ENCODE measurements at places on chromosomes 3 and 15.
A peak's percentile ranks its signal among the peaks of the same experiment; 100 is the strongest.

- no peak for DNase-seq
Measured at GRCh38 chr3:105885256-105885655, 16.4 kb upstream of the CBLB start.

GRCh38 chr3:46370839-46371518 lies at the start of gene CCR5:
Gene CCR5 (plus strand): TSS chr3:46370946. CDS start chr3:46372903, 1,957 bp downstream.
- DNase-seq, result peak; percentile 59

GRCh38 chr3:116037954-116038911 lies 407.1 kb downstream of the LSAMP start:
- no peak for DNase-seq

- DNase-seq, result no peak
Measured at GRCh38 chr15:81407718-81408117, 33.7 kb upstream of the TMC3 start.

- DNase-seq, result no peak
Measured at GRCh38 chr3:184260724-184261269, 556 bp downstream of the CAMK2N2 start.

DNA sequence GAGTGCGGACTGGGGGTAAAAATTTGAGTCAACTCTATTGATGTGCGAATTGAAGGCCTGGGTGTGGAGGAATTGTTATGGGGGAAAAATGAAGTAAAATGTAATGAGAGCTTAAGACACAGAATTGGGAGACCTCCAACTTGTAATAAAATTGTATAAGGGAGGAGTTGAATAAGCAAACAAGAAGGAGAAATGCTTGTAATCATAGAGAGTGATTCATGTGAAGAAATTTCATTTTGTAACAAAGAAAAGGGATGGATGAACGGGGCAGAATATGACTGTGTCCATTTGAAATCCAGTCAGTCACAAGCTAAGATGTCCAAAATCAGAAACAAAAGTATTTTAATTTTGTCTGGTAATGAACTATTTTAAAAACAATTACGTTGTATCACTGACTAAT lies 552.3 kb downstream of the NAALADL2 start:
- DNase-seq, result no peak

GRCh38 chr15:42848846-42849245 lies 71.7 kb downstream of the TTBK2 start:
- no peak for DNase-seq

- no peak for DNase-seq
Measured at GRCh38 chr3:69241769-69242168, 119.4 kb upstream of the LMOD3 start.

- DNase-seq, result peak; percentile 88
Measured at GRCh38 chr3:46538803-46539442, 27.2 kb downstream of the LRRC2 start.

DNA sequence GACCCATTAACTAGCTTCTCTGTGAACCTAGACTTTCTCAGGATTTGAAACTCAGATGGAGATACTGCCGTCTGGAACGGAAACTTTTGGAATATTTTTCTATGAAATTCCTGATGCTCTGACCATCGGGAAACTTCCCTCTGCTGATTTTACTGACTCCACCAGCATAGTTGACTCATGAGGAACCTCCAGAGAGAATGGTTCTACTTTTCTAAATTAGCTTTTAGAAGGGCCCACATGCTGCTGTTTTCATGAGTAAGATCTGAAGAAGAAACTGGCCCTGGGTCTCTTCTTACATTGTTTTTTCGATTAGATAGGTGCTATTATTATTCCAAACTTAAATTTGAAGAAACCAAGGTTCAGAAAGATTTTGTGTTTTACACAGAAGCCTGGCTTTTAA lies 326.3 kb upstream of the NR2E3 start:
- DNase-seq, result no peak

DNA sequence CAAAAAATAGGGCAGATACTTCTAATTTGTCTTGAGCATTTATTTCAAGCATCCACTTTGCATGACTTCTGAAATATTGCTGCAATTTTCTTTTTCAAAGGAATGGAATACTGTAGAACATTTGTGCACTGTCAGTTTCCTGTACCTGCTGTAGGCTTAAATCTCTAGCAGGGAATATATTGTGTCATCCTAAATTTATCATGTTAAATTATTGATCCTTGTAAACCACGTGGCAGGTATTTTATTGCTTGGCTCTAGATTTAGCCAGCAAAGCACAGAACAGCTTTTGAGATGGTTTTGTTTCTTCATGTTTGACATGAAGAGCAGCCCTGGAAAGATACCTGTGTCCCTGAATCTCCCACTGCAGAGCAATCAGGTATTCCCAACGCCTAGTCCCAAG lies 470.1 kb downstream of the GABRG3 start:
- no peak for DNase-seq

DNA sequence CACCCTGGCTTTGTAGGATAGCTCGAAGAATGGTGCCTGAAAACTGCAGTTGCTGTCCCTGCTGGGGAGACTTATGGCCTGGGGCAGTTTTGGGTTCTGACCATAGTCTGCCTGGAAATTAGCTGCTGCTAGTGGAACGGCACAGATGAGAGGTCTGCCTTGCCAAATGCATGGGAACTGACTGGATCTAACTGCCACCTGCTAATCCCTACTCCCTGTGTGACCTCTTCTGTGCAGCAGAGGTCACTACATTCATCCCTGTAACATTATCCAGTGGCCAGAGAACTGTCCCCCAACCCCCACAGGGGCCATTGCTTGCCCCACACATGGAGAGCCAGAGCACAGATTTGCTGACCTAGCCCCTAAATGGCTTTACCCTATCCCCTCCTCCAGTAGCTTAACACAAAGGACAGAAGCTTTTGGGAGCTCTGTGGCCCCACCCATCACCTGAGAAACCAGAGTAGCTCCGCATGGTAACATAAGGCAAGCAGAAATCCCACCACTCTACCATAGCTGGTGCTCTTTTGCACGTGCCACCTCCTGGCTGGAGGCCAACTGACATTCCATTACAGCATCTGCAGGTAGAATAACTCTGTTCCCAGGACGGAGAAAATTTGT lies 840.0 kb downstream of the EPHA3 start:
- DNase-seq, result no peak

GRCh38 chr15:70627734-70628548 lies 135.4 kb downstream of the UACA start:
- DNase-seq, result no peak

DNA sequence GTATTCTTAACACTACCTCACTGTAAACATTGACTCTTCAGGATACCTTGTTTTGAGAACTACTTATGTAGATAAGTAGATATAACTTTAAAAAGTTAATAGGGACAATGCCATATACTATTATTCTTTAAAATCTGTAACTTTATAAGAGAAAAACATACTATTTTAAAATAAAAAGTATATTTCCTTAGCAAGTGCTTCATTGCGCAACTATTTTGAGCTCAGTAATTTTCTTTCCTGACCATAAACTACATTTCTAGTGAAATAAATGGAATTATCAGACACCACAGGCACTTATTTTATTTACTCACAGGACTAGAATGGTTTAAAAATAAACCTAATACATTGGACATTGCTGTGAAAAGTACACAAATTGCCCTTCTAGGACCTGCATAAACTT lies 764.4 kb upstream of the LMCD1 start:
- no peak for DNase-seq

- no peak for DNase-seq
Measured at GRCh38 chr3:121719423-121719822, 30.1 kb downstream of the GOLGB1 start.

Data from CD4-positive, alpha-beta T cell treated with Interleukin-12 subunit alpha and Interleukin-12 subunit beta, for 1 hour (primary cell).